ENCODE measurements at places on chromosomes 6 and 20.
A peak's percentile ranks its signal among the peaks of the same experiment; 100 is the strongest.

- no peak for DNase-seq
These were observed 97.1 kb upstream of the TOP1 start for GRCh38 chr20:40931410-40932044.

DNA sequence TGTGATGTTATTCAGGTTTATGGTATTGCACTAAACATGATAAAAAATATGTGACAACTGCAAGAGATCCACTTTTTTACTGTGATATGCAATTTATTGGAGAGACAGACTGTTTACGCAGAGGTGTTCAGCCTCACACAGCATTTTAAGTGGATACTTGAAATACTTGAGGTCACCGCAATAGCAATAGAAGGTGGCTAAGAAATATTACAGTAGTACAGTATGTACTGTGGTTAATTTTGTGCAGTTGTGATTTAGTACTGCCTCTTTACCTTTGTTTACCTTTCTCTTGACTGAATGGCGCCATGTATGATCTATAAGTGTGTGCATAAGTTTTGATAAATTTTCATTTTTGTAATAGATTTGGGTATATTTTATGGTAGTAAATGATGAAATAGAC lies 17.4 kb downstream of the MACROD2 start:
- DNase-seq, result no peak

- peak; percentile 71 for DNase-seq
These were observed 131.6 kb upstream of the TOP1 start for GRCh38 chr20:40896814-40897700.

DNA sequence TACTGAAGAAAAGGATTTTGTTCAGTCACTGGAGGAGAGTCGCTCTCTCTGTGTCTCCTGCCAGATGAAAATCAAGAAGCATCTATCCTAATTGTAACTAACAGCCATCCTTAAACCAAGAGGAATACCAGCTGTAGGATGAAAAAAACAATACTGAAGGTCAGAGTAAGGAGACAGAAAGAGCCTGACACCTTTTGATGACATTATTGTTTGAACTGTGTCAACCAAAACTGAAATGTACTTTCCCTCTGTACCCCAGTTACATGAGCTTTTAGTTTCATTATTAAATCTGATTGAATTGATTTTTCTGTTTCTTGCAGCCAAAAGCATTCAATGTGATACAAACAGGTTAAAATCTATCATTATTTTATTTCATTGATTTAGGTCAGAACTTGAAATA lies 17.2 kb upstream of the BTBD9 start:
- DNase-seq, result no peak

DNA sequence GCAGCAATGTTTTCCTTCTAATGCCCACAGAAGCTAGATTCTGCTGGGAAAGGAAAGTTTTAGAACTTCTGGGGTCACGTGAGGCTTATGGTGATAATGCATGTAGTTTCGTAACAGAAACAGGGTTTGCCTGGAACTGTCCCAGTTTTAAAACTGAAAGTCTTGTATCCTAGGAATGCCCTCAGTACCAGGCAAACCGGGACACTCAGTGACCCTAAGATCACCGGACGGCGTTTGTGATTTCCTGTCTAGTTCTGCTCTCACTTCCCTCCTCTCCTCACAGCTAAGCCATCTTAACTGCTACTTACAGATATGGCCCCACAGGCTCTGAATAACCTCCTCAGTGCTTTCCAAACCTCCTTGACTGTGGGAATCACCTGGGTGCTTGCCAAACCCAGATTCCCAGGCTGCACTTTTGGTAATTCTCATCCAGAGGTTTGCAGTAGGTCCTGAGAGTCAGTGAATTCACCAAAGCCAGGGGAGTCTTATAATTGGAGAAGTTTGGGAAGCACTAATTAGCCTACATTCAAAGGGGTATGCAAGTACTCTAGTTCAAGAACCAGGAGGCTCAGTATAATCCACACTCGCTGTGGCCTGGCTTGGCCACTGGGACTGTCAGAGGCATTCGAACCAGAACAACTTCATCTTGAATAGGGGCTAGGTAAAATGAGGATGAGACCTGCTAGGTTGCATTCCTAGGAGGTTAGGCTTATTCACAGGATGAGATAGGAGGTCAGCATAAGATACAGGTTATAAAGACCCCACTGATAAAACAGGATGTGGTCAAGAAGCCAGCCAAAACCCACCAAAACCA lies 231.6 kb upstream of the MYLIP start:
- peak; percentile 43 for DNase-seq

- DNase-seq, result no peak
These were observed 98.8 kb downstream of the HAO1 start for GRCh38 chr20:7841291-7841970.

DNA sequence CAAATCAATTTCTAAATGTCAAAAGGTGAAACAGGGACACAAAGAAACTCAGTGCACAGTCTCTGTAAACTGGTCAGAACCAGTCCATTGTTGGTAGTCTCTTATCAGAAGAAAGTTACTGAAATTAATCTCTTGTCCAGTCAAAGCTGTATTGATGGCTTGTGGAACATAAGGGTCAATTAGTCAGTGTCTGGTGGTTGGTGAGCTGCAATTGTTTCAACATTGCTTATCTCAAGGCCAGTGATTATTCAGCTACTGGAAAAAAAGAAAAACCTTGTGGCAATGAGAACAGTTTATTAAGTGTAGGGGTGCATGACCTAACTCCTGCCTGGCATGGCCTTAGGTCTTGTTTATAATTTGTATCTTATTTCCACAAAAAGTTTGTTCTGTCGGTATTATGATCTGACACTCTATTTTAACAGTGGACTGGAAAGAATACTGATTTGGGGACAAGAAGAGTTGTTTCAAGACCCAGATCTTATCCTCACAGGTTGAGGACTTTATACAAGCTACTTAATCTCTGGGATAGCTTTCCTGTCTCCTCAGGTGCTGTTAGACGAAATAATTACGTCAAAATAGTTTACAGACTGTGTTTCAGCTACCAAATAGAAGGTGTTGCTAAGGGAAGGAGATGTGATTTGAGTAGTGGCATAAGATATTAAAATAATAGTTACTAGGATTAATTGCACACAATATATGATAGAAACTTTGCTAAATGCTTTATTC lies 520.0 kb upstream of the IRAK1BP1 start:
- DNase-seq, result no peak

DNA sequence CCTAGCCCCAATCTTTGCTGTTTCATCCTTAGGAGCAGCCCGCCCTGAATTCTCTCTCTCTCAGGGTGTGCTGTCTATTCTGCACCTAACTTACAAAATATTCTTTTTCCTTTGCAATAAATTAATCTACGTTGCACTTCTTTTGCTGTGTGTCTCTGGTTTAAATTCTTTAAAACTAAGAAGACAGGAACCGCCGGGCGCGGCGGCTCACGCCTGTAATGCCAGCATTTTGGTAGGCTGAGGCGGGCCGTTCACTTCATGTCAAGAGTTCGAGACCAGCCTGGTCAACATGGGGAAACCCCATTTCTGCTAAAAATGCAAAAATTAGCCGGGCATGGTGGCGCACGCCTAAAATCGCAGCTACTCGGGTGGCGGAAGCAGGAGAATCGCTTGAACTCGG lies 148.5 kb upstream of the PRSS16 start:
- DNase-seq, result no peak

DNA sequence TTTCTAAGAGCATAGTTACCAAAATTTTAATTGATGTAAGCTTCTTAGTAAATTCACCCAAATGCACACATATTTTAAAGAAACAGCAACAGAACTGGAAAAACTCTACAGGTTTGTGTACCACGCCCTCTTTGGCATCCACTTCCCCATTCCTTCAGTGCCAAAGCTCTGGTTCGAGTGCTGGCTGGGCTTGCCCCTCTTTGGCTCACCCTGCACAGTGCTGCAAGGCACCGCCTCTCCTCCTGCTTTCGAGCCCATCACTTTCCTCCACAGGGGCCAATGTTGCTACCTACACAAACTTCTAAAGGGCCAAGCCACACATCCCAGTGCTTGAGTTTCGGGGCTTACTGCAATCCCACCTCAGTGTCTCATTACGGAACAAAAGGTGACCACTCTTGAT lies 9.6 kb downstream of the LRP11 start:
- DNase-seq, result no peak

GRCh38 chr6:135291288-135292076 lies 110.4 kb downstream of the MYB start:
- no peak for DNase-seq

GRCh38 chr6:3222506-3223038 lies 4.9 kb downstream of the TUBB2B start:
- peak; percentile 9 for DNase-seq

- no peak for DNase-seq
These were observed 29.9 kb downstream of the FBXO30 start for GRCh38 chr6:145784683-145785082.

- no peak for DNase-seq
These were observed 27.4 kb upstream of the IGF2R start for GRCh38 chr6:159941286-159942113.

- DNase-seq, result no peak
These were observed 70.6 kb upstream of the E2F3 start for GRCh38 chr6:20331042-20331441.

DNA sequence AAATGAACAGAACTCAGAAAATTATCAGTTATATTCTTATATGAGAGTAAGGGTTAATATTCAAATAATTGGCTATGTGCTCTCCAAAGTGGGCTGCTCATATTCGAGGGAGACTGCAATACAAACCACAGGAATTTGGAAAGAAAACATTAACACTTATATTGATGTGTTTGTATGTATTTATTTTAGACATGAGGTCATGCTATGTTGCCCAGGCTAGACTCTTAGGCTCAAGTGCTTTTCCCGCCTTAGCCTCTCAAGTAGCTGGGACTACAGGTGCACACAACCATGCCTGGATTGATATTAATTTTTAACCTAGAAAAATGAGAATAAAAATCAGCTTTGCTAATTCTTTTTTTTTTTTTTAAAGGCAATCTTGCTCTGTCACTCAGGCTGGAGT lies 35.0 kb downstream of the BTBD9 start:
- no peak for DNase-seq

DNA sequence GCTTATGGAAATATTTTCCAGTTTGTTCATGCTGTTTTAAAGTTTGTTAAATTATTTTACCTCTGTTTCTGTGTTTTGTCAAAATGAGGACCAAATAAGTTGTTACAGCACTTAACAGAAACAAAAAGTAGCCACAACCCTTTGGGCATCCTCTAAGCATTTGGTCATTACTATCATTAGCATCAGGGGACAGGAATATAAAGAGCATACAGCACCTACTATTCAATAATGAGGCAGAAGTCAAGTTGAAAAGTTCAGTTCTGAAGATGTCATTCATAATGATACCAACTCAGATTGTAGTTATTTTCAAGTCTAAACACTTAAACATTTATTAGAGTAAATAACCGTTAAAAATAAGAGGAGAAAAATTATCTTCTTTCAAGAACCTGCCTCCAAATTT lies 862.3 kb upstream of the FLRT3 start:
- DNase-seq, result no peak

- no peak for DNase-seq
These were observed 56.9 kb downstream of the DHX35 start for GRCh38 chr20:39019027-39019426.

- no peak for DNase-seq
These were observed 109.0 kb downstream of the PRND start for GRCh38 chr20:4830696-4831095.

- peak; percentile 14 for DNase-seq
These were observed 10.7 kb upstream of the SERPINB9 start for GRCh38 chr6:2913621-2914317.

- DNase-seq, result no peak
These were observed at the start of gene KCNB1 for GRCh38 chr20:49482621-49483017. Gene KCNB1 (minus strand): TSS chr20:49482668. CDS start chr20:49482480, 188 bp downstream.

Data from lower leg skin (tissue), 4 donors.